ENCODE measurements at places on chromosomes 3 and 15. TPM values are rescaled to one million over a fixed set of nuclear protein-coding genes. Genes with fewer than 3 reads are reported as not detected.
A peak's percentile ranks its signal among the peaks of the same experiment; 100 is the strongest.

Gene SCAMP5
- 3.0 TPM for total RNA-seq

Gene SPINK8
- total RNA-seq = not detected

Gene CATSPER2
- 1.2 TPM for total RNA-seq

Gene DUOX1
- total RNA-seq = 0.80 TPM

Gene CHRNB4
- not detected for total RNA-seq

Gene GOLIM4
- total RNA-seq = 74.8 TPM

Gene SERPINI1
- total RNA-seq = 10.6 TPM

- DNase-seq = no peak
Measured at GRCh38 chr3:110938629-110939028, 133.0 kb upstream of the NECTIN3 start.

GRCh38 chr15:62607114-62607462 lies 435.5 kb upstream of the TPM1 start:
- no peak for DNase-seq

DNA sequence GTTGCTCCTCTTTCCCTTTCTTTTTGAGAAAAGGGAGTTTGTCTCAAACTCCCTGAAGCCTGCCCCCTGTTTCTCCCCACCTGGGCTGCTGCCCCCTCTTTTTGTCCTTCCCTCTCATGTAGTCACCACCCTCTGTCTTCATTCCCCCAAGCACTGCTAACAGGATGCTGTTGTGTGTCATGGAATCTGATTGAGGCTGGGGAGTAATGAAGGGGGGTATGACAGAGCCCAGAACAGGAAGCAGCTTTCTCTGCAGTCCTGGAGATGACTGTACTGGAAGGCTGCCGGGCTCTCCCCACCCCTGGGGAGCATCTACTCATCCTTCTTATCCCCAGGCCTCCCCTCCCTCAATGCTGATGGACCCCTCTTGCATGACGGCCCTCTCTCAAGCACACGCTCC lies 181.6 kb downstream of the ABHD5 start:
- DNase-seq = no peak

DNA sequence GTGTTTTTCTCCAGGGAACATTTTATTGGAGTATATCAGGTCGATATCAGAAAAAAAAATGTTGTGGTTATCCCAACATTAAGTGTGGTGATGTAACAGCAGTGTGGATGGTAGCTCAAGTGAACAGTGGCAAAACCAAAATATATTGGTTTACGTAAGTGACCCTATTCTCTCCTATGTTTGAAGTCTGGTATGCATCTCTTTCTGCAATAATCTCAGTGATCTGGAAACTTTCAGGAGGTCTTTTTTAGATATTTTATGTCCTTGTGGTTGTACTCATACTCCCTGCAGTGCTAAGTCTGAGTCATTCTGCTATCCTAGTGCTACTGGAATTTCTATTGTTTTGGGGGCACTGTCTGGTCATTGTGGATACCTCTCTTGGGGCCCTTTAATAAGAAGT lies 137.9 kb downstream of the SNRPN start:
- no peak for DNase-seq

DNA sequence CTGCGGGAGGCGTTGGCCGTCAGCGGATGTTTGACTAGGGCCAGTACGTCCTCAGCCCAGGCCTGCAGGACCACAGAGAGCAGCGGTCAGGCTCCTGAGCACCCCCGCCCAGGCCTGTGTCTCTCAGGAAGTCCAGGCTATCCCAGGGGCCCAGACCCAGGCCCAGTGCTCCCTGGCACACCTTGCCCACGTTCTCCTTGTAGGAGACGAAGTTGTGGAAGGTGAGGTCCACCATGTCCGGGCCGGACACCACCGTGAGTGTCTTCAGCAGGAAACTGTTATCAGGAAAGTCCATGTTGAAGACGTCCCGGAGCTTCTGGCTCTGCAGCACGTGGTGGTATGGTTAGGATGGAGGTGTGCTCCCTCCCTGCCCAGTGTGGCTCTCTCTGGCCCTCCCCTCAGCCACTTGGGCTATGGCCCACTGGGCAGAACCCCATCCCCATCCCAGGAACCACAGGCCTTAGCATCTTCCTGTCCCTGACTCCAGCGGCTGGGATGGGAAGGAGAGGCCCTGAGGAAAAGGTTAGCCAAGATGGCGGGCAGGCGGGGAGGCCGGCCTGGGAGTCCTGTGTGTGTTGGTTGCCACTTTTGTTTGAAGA lies 5.3 kb downstream of the PLCB2 start:
- no peak for DNase-seq

- no peak for DNase-seq
Measured at GRCh38 chr3:9917820-9918219, 922 bp downstream of the IL17RC start.

GRCh38 chr15:70023769-70024491 lies 73.8 kb downstream of the TLE3 start:
- DNase-seq = peak; percentile 36

- no peak for DNase-seq
Measured at GRCh38 chr15:29785136-29785535, 37.1 kb downstream of the TJP1 start.

DNA sequence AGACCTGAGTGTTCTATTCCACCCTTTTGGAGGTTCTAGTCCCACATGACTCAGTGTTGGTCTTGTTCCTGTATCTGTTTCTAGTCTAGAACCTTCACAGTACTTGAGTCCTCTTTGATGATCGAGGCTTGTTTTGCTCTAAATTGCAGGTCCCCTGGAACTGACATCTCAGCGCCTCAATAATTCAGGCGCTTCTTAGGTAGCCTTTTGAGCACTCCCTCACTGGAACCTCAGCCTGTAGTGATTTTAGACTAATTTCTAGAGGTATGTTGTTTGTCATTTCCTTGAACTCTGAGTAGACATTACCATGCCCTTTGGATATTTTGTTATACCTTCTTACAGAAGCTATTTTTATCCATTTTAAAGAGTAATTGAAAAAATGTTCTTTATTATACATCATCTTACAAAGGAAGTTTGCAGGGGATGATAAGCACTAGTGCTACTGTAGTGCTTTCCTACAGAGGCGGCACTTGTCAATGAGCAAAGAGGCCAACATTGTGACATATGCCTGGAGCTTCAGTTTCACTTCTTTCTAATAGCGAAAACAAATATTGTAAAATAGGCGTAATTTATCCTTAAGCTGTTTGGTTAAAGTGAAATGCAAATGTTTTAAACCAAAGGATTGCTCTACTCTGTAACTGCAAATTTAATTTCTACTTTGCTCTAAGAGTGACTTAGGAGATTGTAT lies 75.7 kb downstream of the EFL1 start:
- no peak for DNase-seq

- no peak for DNase-seq
Measured at GRCh38 chr3:12953201-12953995, 112.0 kb upstream of the RPL32 start.

GRCh38 chr3:128804811-128805155 lies 74.6 kb upstream of the ACAD9 start:
- no peak for DNase-seq

DNA sequence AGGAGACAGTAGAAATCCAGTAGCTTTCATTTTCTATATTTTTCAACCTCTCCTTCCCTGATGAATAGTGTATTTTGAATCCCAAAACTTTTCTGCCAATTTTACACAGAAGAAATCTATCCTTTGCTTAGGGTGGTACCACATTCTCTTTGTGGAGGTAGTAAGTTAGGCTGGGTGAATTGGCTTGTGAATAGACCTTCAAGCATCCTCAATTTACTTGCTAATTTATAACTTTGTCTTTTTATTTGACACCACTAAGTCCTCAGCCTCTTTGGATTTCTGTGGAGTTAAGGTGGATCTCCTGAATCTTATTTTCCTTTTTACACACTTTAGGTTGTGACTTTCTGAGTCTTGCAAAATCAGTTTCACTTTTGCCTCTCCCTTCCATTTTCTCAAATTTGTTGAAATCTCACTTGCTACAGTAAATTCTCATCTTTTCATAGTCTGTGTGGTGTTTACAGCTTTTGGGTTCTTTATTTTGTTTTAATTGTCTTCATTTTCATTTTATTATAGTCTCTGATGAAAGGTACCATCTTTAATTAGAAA lies 5.7 kb upstream of the PLSCR1 start:
- no peak for DNase-seq

GRCh38 chr15:53807501-53807900 lies 48.0 kb upstream of the WDR72 start:
- DNase-seq = no peak

- DNase-seq = no peak
Measured at GRCh38 chr3:106008766-106009165, 140.0 kb upstream of the CBLB start.

- peak; percentile 40 for DNase-seq
Measured at GRCh38 chr15:62742409-62743171, 300.0 kb upstream of the TPM1 start.

DNA sequence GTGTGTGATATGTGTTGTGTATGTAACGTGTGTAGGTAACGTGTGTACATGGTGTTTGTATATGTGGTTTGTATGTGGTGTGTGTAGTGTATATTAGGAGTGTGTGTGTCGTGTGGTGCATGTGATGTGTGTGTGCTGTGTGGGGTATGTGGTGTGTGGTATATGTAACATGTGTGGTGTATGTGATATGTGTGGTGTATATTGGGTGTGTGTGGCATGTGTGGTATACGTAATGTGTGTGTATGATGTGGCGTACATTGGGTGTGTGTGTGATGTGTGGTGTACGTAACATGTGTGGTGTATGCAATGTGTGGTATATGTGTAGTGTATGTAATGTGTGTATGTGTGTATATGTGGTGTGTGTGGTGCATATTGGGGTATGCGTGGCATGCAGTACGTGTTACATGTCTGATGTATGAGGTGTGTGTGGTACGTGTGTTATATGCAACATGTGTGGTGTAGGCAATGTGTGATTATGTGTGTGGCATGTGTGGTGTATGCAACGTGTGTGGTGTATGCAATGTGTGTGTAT lies 41.2 kb downstream of the ARRDC4 start:
- no peak for DNase-seq

- DNase-seq = peak; percentile 63
Measured at GRCh38 chr3:51777985-51778384, 1.1 kb downstream of the IQCF6 start.

DNA sequence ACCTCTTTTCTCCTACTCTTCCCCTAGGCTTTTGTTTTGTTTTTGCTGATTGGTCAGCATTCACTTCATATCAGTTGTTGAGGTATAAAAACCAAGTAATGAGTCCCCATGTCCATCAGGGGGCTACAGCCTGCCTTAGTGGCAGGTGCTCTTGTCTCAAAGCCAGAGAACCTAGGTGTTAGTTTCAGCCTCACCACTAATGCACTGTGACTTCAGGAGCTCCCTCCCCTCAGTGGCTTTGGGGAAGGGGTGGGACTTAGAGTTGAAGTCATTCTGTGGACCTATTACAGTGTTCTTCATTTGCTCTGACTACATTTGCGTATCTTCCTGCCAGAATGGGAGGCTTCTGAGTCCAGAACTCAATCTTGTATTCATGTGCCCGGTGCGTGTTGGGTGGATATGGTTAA lies 41.6 kb downstream of the NR2C2 start:
- DNase-seq = no peak

- peak; percentile 79 for DNase-seq
Measured at GRCh38 chr15:52100807-52101442, 11.7 kb downstream of the BCL2L10 start.

GRCh38 chr3:123351501-123351900 lies 97.4 kb downstream of the ADCY5 start:
- DNase-seq = no peak

DNA sequence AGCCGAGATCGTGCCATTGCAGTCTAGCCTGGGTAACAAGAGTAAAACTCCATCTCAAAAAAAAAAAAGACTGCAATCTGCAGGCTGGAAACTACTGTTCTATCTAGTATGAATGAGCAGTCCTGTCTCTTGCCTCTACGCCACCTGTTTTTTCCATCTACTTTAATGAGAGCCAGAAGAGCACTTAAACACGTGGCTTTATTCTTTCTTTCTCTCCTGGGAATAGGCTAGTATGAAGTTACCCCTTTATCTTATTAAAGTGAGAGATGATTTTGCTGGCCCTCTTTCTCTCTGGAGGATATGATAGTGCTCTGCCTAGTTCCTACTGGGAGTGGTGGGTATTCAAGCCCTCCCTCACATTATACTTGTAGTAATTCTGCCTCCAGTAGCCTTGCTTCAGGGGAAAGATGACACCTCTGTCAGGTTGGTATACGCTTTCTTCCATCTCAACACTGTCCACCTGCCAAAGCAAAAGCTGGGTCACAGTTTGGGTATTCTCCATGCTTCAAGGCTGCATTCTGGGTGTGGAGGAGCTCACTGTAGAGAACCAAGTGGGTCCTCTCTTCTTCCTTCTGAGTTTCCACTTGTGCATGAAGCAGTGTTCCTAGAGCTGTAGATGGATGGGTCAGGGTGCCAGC lies 17.8 kb downstream of the MAPKBP1 start:
- no peak for DNase-seq

DNA sequence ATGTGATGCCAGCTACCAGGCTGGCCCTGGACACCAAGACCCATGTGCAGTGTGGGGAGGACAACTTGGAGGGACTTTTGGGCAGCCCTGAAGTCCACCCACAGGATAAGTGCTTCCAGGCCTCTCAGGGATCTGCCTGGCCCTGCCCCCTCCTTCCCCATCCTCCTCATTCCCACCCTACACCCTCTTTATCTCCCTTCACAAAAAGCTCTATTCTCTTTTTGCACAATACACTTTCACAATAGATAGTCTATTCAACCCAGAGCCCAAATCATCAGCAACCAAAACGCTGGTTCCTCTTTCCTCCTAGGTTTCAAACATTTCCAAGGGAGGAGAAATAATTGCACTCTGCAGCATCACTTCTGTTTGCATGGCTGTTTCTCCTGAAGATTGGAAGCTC lies 7.8 kb upstream of the ZNF710 start:
- no peak for DNase-seq

DNA sequence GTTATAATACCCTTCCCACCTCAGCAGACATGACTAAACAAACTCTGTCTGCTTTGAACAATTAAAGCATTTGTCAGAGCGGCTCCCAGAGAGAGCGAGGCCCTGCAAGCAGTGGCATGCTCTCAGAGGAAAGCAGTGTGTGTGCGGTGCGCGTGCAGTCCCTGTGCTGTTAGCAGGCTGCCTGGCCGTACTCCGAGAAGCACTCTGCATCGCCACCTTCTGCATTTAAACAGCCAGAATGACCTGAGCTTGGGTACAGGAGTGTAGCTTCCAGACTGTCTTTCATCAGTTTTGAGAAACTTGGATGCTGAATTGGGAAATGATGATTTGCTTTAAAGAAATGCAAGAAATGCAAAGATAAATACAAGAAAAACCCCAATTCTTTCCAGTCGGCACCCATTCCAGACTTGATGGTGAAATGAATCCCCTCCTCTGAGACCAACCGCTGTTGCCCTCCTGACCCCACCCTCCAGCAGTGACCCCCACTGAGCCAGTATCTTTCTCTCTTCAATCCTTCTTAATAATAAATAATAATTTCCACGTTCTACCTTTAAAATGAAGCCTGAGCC lies 113.5 kb downstream of the VGLL4 start:
- DNase-seq = peak; percentile 67

Data from left ventricle myocardium inferior (tissue), 1 donor.